SHP77 (cell line): ENCODE measurements at places on chromosomes 7 and 10.

- DNase-seq = no peak
Observed at GRCh38 chr7:70434376-70434775, 697.6 kb upstream of the GALNT17 start.

DNA sequence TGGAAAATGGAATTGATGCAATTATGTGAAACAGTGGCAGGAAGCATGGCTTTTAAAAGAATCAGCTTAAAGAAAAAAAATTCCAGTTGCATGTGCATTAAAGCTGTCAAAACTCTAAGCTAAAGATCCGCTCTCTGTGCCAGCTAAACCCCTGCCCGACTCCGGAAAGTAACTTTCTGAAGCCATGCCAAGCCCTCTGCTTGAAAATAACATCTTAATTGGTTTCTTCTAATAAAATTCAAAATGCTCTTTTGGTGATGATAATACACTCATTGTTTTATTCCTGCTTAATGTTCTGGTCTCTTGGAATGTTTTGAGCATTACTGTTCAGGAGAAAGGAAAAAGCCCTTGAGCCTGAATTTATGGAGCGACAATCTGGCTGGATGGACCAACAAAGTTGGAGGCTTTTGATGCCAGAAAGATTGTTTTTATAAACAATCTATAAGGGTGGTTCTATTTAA, 11.7 kb downstream of the SEMA3C start:
- no peak for DNase-seq

GRCh38 chr7:158239290-158239981, 348.2 kb downstream of the PTPRN2 start:
- peak; percentile 71 for DNase-seq

DNA sequence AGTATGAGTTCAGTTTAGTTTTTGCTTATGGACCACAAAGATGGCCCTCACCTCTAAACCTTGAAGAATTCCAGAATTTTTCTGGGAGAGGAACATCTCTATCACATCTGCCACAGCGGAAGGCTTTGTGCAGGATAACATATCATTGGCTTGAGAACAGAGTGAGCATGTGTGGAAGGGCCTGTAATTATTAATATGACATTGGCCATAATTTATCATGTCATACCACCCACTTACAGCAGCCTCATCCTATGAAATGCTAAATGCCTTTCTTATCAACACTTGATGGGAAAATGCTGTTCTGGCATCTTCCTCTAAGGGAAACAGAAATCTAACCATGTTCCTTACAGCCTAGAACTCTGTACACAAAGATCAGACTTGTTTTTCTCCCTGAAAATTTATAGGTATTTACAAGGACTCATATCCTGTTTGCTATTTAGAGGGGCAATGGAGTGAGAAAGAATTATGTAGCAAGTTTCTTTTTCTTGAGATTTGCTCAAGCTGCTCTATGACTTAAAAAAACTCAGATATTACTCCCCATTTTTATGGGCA, 817.3 kb downstream of the LRMDA start:
- DNase-seq = no peak

DNA sequence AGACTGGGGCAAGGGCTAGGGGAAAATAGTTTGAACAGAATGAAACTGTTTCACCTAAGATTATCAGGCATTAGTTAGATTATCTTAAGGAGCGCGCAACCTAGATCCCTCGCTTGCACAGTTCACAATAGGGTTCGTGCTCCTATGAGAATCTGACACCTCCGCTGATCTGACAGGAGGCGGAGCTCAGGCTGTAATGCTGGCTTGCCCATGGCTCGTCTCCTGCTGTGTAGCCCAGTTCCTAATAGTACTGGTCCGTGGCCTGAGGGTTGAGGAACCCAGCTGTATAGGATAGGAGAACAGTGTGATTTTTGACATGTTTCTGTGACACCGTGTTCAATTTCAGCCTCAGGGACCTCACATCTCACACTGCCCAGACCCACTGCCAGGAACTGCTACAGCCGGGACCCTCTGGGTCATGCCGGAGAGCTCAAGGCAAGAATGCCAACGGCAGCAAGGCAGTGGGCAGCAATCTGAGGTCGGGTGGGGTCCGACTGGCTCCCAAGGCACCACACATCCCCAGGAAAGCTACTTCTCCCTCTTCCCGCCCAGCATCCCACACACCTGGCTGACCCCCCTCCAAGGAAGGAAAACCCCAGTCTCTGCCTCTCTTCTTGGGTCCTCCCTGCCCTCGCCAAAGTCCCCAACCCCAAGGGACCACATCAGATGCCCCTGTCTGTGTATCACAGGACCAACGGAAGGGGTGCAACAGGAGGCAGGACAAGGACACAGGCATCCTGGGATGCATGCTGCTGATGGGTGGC, 31.7 kb downstream of the CAMK2B start:
- no peak for DNase-seq

- DNase-seq = no peak
Observed at GRCh38 chr7:47327346-47327697, 254.6 kb downstream of the TNS3 start.
